ENCODE measurements at places on chromosomes 13 and 19. TPM values are rescaled to one million over a fixed set of nuclear protein-coding genes. Genes with fewer than 3 reads are reported as not detected.

DNA sequence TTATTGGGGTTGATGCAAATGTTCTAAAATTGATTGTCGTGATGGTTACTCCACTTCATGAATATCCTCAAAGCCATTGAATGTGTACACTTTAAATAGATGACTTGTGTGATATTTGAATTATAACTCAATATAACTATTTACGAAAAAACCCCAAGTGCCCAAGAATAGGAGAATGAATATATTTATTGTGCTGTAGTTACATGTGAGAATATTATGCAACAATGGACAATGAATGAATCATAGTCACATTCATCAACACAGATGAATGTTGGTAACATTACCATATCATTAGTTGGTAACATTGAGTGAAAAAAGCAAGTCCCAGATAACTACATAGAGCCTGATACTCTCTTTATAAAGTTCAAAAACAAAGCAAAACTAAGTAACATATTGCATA, 127.8 kb upstream of the UBL3 start:
- DNase-seq, result no peak

- peak; percentile 88 for DNase-seq
Measured at GRCh38 chr13:91398413-91399188, at the start of gene GPC5. TSS of gene GPC5 (plus strand) at chr13:91398621.

KCNJ14 gene
- total RNA-seq, result 0.85 TPM

DNA sequence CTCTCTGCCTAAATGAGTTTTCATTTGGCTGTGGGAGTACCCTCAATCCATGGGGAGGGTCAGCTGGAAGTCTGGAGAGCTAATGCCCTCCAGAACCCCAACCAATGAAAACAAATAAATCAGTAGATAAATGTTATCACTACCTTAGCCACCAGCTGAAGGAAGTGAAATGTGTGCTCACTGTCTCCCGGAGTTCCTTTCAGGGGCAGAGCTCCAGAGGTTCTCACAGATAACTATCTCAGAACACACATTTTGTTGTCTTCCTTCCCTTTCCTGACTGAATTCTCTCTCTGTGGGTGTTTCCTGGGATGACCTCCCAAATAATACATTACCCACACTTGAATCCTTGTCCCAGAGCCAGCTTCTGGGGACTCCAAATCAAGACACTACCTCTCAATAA, 779.6 kb downstream of the DIAPH3 start:
- no peak for DNase-seq

DNA sequence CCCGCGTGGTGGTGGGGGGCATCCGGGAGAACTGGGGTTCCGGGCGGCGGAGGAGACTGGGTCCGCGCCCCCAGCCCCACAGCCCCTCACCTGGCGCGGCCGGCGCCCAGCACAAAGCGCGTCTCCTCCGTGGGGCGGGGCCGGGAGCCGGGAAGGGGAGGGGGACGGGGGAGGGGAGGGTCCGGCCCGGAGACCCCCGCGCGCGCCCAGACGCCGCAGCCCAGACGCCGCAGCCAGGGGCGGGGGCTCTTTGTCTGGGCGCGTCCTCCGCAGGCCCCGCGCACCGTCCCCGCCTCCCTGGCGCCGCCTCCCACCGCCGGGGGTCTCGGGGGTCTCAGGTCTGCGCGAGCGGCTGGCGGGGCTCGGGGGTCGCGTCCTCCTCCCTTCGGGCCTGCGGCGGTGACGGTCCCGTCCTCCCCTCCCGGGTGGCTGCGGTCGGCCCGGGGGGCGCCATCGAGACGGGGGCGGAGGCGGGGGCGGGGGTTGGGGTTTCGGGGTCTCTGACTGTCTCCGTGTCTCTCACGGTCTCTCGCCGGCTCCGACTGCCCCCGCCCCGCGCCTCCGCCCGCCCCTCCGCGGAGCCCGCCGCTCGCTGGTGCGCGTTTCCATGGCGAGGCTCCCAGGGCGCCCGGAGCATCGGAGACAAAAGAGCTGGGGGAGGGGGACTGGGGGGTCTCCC, at the start of gene PLPPR3:
Gene PLPPR3, minus strand, starts transcription at position 131 of the 679 bp plus-strand sequence. CDS start 396 bp downstream, outside the sequence.
- no peak for DNase-seq

DNA sequence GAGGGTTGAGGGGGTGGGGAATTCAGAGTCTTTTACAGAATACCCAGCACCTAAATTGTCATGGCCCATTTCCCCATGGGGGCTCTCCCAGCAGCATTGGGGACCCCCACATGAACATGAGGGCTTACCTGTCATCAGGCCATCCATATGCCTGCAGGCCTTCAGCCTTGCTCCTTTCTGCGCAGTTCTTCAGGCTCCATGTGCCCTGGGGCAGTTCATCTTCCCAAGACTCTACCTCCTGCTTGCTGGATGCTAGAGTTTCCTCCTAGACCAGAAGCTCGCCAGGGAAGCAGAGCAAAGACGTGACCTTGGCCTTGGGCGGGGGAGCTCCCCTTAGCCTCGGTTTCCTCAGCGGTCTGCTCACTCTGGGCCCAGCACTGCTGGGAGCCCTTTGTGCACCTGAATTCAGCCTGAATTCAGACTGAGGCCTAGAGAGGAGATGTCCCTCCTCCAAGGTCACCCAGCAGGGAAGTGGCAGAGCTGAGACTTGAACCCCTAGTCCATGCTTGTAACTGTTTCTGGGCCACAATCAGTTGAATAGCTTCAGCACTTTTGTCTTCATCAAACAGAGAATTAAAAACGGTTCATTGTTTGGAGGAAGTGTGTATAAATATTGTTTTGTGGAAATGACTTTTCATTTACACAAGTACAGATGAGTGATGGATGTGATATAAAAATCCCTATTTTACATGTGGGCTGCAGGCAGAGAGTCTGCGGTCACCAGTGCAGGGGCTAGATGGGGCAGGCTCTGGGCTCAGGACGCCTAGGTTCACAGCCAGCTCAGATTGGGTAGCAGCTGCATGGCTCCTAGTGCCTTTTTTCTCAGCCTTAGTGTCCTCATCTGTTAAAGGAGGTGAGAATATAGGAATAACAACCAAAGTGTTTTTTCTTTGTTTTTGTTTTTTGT, 9.5 kb downstream of the PPP5C start:
- DNase-seq, result no peak

DNA sequence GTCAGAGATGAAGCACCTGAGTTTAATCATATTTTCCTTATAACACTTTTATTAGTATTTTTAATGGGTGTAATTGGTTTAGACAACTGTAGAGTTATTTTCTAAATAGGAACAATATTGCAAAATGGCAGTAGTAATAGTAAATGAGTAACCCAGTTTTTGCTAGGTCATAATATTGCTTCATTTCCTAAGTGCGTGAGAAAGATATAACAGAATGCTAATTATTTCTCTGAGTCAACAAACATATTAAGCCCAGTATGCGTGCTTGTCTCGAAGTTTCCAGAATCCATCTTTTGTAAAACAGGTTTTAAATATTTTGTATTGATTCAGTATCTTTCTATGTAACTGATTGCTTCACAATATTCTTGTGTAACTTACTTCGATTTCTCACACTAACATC, 315.3 kb downstream of the MYO16 start:
- DNase-seq, result no peak

PTPRS gene
- 0.73 TPM for total RNA-seq

DNA sequence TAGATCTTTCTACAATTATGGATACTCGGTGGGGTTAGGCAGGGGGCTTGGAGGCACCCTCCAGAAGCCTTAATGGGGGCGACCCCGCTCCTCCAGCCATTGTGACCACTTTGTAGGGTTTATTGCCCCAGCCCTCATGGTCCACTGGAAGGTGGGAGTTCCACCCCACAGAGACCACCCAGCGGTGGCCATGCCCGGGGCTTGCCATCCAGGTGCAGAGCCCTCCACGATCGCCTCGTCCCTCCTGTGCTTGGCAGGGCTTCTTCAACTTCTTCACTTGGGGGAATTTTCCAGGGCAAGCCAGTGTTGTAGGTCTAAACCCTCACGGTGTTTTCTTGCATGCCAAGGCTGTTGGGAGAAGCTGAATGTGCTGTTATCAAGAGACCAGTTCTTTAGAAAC, 16.1 kb downstream of the ZNF536 start:
- DNase-seq, result no peak

ANKLE1 gene
- 2.0 TPM for total RNA-seq

Data from natural killer cell (primary cell).